Effector CD4-positive, alpha-beta T cell (primary cell): ENCODE measurements at places on chromosomes 5 and 9.

GRCh38 chr9:68625559-68625958 is 79.5 kb upstream of the PIP5K1B start:
- DNase-seq, result no peak

DNA sequence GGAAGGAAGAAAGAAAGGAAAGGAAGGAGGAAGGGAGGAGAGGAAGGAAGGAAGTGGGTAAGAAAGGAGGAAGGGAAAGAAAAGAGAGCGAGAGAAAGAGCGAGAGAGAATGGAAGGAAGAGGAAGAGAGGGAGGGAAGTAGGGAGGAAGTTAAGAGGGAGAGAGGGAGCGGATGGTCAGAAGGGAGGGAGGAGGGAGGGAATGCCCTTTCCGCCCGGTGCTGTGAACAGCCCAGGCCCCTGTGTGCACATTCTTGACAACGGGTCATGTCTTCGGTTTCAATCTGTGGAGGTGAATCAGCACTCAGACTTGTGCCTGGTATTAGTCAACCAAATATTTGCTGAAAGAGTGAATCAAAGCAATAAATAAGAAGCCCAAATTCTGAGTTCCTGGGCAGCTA is 39.2 kb downstream of the PRUNE2 start:
- no peak for DNase-seq

DNA sequence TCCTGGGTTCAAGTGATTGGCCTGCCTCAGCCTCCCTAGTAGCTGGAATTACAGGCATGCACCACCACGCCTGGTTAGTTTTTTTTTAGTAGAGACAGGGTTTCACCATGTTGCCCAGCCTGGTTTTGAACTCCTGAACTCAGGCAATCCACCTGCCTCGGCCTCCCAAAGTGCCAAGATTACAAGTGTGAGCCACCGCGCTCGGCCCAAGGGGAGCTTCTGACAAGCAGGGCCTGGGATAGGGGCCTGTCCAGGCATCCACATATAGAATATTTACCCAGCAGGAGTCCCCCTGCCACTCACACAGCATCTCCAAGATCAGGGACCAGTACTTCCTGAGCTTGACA is 10.1 kb downstream of the IRF1 start:
- DNase-seq, result no peak

- no peak for DNase-seq
Observed at GRCh38 chr9:16771356-16771755, 99.1 kb downstream of the BNC2 start.

- no peak for DNase-seq
Observed at GRCh38 chr9:100884518-100884917, 144.0 kb upstream of the PLPPR1 start.
